Esophagus muscularis mucosa (tissue), 4 donors: ENCODE measurements at places on chromosomes 5 and 9. TPM values are rescaled to one million over a fixed set of nuclear protein-coding genes. Genes with fewer than 3 reads are reported as not detected.

The LMNB1 gene
- 1.7 TPM for total RNA-seq

The RBM27 gene
- 19.5 TPM for total RNA-seq

The RANBP17 gene
- total RNA-seq, result 28.2 TPM

The NUTM2F gene
- total RNA-seq, result not detected

The CDC20B gene
- total RNA-seq, result not detected

The ANKRD31 gene
- total RNA-seq, result under 0.01 TPM

- peaks cover 26% of the 10 kb centered on the region for H3K27me3 ChIP-seq
- H3K4me3 ChIP-seq, result peak overlapping the region; percentile 63
- H3K36me3 ChIP-seq, result no peaks in the 10 kb centered on the region
- peak overlapping the region; percentile 69 for H3K27ac ChIP-seq
- no peak for DNase-seq
These were observed 1.5 kb downstream of the COL27A1 start for GRCh38 chr9:114156657-114157421.

- H3K27ac ChIP-seq, result no peak overlapping the region
- no peak for DNase-seq
- no peaks in the 10 kb centered on the region for H3K36me3 ChIP-seq
- H3K4me1 ChIP-seq, result peaks cover 9% of the 10 kb centered on the region
- no peaks in the 10 kb centered on the region for H3K27me3 ChIP-seq
These were observed 70.1 kb upstream of the PANK3 start for GRCh38 chr5:168649306-168649705.

- no peak for DNase-seq
- H3K4me3 ChIP-seq, result no peak overlapping the region
- no peaks in the 10 kb centered on the region for H3K36me3 ChIP-seq
- no peak overlapping the region for H3K27ac ChIP-seq
These were observed 60.7 kb upstream of the RPS23 start for GRCh38 chr5:82338771-82339373.

- no peak overlapping the region for H3K4me3 ChIP-seq
- no peak for DNase-seq
- peaks cover 47% of the 10 kb centered on the region for H3K27me3 ChIP-seq
- H3K4me1 ChIP-seq, result peaks cover 23% of the 10 kb centered on the region
- no peak overlapping the region for H3K27ac ChIP-seq
- H3K36me3 ChIP-seq, result no peaks in the 10 kb centered on the region
These were observed 1059.8 kb upstream of the DMAC1 start for GRCh38 chr9:8859416-8859815.

DNA sequence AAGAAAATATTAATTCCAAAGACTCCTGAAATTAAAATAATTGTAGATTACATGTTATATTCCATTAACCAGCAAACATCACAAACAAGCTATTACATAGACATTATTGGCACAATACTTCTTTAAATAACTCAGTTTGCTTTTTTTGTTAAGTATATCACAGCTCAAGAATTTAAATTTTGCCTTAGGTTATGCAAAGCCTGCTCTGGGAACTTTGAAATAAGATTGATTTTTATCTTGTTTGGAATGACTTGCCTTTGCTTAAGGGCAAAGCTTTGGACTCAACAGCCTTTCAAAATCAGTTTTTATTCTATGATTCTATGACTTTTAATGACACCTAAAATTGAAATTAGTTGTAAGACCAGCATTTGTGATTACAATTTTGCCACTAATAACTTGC lies 78.2 kb downstream of the ALDH7A1 start:
- no peak overlapping the region for H3K27ac ChIP-seq
- DNase-seq, result no peak
- peaks cover 28% of the 10 kb centered on the region for H3K4me1 ChIP-seq
- no peaks in the 10 kb centered on the region for H3K36me3 ChIP-seq
- H3K27me3 ChIP-seq, result no peaks in the 10 kb centered on the region
- no peak overlapping the region for H3K4me3 ChIP-seq

- no peak overlapping the region for H3K27ac ChIP-seq
- H3K4me3 ChIP-seq, result no peak overlapping the region
- no peak for DNase-seq
- no peaks in the 10 kb centered on the region for H3K36me3 ChIP-seq
These were observed 22.3 kb upstream of the ZNF474 start for GRCh38 chr5:122107016-122107415.

GRCh38 chr5:93300945-93301344 lies 280.1 kb downstream of the NR2F1-AS1 start:
- DNase-seq, result no peak
- H3K27me3 ChIP-seq, result no peaks in the 10 kb centered on the region
- H3K27ac ChIP-seq, result no peak overlapping the region
- H3K36me3 ChIP-seq, result no peaks in the 10 kb centered on the region
- H3K4me1 ChIP-seq, result no peaks in the 10 kb centered on the region

DNA sequence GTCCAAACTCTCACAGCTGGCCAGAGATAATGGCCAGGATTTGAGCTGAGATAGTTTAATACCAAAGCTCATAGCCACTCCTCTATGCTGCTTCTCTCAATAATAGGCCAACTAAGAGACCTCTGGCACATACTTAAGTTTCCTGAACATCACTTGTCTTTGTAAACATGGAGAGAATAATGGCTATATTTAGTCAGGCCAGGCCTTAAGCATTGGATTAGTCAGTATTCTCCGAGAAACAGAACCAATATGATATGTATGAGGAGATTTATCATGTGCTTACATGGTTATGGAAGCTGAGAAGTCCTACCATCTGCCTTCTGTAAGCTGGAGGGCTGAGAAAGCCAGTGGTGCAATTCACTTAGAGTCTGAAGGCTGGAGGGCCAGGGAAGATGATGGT lies 45.4 kb downstream of the CFAP95 start:
- H3K4me1 ChIP-seq, result no peaks in the 10 kb centered on the region
- no peak for DNase-seq
- no peak overlapping the region for H3K27ac ChIP-seq
- H3K36me3 ChIP-seq, result no peaks in the 10 kb centered on the region
- H3K4me3 ChIP-seq, result no peak overlapping the region

DNA sequence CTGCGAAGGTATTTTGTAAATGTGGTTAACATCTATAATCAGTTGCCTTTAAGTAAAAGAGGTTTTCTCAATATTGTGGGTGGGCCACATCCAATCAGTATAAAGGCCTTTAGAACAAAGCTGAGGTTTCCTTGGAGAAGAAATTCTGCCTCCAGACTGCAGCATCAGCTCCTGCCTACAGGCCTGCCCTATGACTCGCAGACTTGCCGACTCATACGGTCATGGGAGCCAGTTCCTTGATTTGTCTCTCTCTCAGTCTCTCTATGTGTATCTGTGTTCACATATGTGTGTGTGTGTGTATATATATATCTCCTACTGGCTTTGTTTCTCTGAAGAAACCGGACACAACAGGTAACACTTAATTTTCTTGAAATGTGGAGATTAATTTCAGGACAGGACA lies 45.3 kb downstream of the SLC36A1 start:
- no peaks in the 10 kb centered on the region for H3K4me1 ChIP-seq
- H3K4me3 ChIP-seq, result no peak overlapping the region
- peaks cover 10% of the 10 kb centered on the region for H3K36me3 ChIP-seq
- H3K27me3 ChIP-seq, result no peaks in the 10 kb centered on the region
- H3K27ac ChIP-seq, result no peak overlapping the region

- peaks cover 6% of the 10 kb centered on the region for H3K4me1 ChIP-seq
- DNase-seq, result no peak
These were observed 298.1 kb downstream of the CETN3 start for GRCh38 chr5:90111364-90112032.

DNA sequence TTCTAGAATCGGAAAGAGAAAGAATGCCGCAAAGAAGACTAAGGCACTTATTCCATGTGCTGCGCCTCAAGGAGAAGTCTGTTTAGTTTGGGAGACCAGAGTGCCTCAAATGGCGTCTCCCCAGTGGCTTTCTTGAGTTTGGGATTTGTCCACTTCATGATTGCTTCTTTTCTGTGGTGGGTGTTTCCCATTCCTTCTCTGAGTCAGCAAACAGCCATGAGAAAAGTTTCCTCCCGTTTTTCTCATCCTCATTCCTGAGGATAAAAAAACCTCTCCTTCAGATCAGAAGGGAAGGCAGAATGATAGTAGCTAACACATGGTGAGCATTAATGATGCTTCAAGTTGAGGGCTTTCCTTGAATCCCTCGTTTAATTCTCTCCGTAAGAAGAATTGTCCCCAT lies 275.9 kb upstream of the WWC1 start:
- no peaks in the 10 kb centered on the region for H3K36me3 ChIP-seq
- no peaks in the 10 kb centered on the region for H3K4me1 ChIP-seq
- DNase-seq, result no peak

DNA sequence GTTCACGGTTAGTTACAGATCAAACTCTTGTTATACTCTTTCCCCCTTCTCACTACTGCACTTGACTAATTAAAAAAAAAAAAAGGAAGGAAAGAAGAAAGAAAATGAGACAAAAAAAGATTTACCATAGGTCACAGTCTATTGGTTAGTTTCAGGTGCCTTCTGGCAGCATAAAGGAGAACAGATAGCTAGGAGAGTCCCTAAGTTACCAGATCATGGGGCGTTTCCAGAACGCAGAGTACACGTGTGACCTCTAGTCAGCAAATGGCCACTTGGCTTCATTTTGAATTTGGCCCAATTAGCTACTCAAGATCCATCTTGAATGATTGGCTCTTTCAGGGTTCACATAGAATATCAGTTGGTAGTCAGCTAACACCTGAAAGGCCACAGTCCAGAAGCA lies 20.3 kb upstream of the TMEM171 start:
- H3K4me3 ChIP-seq, result no peak overlapping the region
- H3K27ac ChIP-seq, result no peak overlapping the region
- no peaks in the 10 kb centered on the region for H3K27me3 ChIP-seq
- H3K36me3 ChIP-seq, result no peaks in the 10 kb centered on the region
- DNase-seq, result no peak

GRCh38 chr9:124292696-124293593 lies 35.2 kb downstream of the NEK6 start:
- H3K36me3 ChIP-seq, result no peaks in the 10 kb centered on the region
- no peaks in the 10 kb centered on the region for H3K27me3 ChIP-seq
- peak overlapping the region; percentile 52 for H3K27ac ChIP-seq
- peaks cover 98% of the 10 kb centered on the region for H3K4me1 ChIP-seq
- no peak for DNase-seq
- no peak overlapping the region for H3K4me3 ChIP-seq

DNA sequence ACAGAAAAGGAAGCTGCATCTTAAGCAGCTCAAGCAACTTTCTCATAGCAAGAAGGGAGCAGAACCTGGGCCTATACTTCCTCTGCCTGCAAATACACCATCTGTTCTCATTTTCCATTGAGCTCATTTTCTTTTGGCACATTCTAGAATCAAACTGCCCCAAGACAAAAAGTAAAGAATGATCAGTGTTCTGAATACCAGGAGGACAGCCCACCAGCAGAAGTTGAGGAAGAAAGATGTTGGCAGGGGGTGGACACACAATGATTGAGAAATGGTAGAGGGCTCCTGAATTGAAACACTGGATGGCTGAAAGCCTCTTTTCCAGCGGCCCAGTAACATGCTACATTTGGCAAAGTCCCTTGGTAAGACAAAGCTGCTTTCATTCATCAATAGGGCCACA lies 171.8 kb downstream of the MED10 start:
- H3K4me3 ChIP-seq, result no peak overlapping the region
- H3K27ac ChIP-seq, result no peak overlapping the region
- no peaks in the 10 kb centered on the region for H3K36me3 ChIP-seq
- no peaks in the 10 kb centered on the region for H3K27me3 ChIP-seq
- no peaks in the 10 kb centered on the region for H3K4me1 ChIP-seq

DNA sequence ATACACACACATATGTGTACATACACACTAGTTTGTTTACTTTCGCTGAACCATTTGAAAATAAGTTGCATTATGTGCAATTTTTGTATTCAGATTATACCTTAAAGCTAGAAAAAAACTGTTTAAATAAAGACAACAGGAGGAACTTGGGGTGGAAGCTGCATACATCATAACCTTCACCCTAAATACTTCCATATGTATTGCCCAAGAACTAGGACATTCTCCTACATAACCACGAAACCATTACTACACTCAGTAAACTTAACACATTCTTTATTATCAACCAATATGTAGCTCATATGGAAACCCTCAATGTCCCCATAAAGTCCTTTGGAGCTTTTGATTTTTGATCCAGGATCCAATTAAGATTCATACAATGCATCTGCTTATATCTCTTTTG lies 83.3 kb downstream of the GIN1 start:
- no peaks in the 10 kb centered on the region for H3K4me1 ChIP-seq
- peaks cover 9% of the 10 kb centered on the region for H3K36me3 ChIP-seq
- H3K27ac ChIP-seq, result no peak overlapping the region
- no peak for DNase-seq

DNA sequence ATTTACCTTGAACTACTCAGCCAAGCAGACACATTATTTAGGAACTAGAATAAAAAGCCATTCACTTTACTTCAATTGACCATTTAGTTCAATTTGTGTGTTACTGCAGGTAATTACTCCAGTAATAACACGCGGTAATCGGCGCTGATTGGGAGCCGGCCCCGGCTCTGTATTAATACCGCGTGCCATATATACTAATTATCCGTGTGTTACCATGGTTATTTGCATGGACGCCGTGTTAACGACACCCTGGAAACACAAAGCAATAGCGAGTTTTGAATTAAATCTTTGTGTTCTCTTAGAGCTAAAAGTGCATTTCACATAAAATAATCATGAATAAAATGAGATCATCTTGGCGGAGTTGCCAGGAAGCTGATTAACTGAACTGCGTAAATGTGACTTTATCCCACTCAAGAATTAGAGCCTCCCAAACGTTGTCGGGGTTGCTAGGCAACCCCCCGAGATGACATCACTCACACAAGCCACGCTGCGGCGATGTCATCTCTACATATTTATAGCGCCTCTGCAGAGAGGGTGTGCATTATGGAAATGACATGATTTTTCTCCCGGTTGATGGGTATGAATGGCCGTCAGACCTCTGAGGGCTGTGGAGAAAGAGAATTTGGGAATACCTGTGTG lies 41.4 kb upstream of the RNU6ATAC start:
- no peak overlapping the region for H3K27ac ChIP-seq
- H3K36me3 ChIP-seq, result no peaks in the 10 kb centered on the region
- no peak overlapping the region for H3K4me3 ChIP-seq
- DNase-seq, result no peak
- H3K4me1 ChIP-seq, result peaks cover 27% of the 10 kb centered on the region
- H3K27me3 ChIP-seq, result no peaks in the 10 kb centered on the region

GRCh38 chr9:38226491-38226951 lies 157.5 kb upstream of the SHB start:
- H3K4me3 ChIP-seq, result no peak overlapping the region
- no peaks in the 10 kb centered on the region for H3K27me3 ChIP-seq
- no peak overlapping the region for H3K27ac ChIP-seq
- peaks cover 16% of the 10 kb centered on the region for H3K4me1 ChIP-seq
- DNase-seq, result no peak

- H3K27me3 ChIP-seq, result no peaks in the 10 kb centered on the region
- no peak overlapping the region for H3K27ac ChIP-seq
- peaks cover 11% of the 10 kb centered on the region for H3K4me1 ChIP-seq
These were observed 2.1 kb downstream of the CD72 start for GRCh38 chr9:35615981-35616680.
